ENCODE measurements at places on chromosomes 3 and 15. TPM values are rescaled to one million over a fixed set of nuclear protein-coding genes. Genes with fewer than 3 reads are reported as not detected.

DNA sequence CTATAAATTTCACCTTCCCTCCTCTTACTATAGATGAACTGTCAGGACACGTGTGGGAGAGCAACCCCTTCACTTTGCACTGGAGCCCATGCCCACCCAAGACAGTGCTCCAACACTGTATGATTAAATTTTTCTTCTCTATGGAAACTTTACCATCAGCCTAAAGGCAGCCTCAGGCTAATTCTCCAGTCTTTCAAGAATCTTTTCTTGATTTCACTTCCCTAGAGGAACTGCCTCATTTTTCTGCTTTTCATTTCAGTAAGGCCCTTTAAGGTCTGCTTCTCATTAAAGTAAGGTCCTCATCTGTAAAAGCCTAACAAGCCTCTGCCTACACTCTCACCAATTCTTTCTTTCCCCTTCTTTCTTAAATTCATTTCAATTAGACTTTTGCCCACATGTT is 137.3 kb downstream of the KCNMB2 start:
- DNase-seq, result no peak

DNA sequence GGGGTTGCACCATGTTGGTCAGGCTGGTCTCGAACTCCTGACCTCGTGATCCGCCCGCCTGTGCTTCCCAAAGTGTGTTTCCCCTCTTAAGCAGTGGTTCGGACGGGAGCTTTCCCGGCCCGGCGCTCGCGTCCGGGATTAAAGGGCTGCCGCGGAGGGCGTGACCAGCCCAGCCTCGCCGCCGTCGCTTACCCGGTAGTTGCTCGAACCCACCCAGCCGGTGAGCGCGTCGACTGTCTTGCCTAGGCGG is 513 bp downstream of the CLASP2 start:
- peak; percentile 74 for DNase-seq

DNA sequence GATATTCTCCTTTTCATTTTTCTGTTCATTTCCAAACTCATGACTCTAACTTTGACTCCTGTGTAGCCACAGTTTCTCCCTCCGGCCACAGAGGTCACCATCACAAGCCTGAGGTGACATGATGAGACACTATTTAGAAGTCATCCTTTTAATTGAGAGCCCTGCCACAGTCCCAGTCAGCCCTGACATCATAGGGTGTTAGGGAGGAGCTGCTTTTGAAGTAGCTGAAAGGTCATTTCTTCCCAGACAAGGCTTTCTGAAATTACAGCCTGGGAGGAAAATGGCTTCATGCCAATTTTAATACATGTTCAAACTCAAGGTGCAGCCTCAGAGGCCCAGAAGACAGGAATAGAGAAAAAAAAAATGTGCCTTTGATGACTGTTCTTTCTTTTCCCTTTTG is 532.8 kb upstream of the TGFBR2 start:
- peak; percentile 32 for DNase-seq

DNA sequence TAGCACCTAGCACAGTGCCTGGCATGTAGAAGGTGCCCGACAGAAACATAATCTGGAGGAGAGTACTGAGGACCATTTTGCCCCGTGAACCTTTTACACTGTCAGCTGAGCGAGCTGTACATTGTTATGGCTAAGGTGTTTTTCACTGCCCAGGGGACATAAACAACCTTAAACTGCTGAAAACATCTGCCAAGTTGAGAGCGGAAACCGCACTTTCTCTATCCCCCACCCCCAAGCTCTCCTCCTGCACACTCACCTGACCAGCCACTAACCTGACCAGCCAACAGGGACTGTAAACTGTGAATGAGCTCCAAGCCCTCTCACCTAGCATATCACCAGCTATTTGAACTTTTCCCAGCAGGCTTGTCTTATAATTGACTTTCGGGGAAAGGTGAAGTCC is 17.6 kb downstream of the RAB43 start:
- DNase-seq, result no peak

GRCh38 chr3:126456211-126456610 is 19.5 kb downstream of the ZXDC start:
- no peak for DNase-seq

- DNase-seq, result no peak
Observed at GRCh38 chr3:101861212-101861788, 12.0 kb downstream of the NFKBIZ start.

Gene TKT
- 498 TPM for total RNA-seq

DNA sequence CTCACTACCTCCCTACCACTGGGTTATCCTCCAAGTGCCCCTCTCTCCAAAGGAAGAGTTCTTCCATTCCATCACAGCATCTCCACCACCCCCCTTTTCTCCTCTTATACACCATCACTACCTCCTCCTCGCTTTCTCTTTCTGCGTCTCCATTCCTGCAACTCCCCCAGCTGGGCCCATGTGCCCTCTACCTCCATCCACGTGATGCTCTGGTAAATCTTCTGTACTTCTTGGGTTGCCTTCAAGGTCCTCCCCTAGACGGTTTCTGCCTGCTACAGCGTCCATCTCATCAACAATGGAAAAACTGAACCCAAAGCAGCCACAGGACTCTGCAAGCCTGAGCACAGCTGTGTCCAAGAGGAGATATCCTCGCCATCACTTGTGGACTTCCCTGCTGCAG is 129.5 kb upstream of the SLCO3A1 start:
- no peak for DNase-seq

- no peak for DNase-seq
Observed at GRCh38 chr15:62287066-62287857, 122.2 kb upstream of the C2CD4B start.

Gene CSPG5
- total RNA-seq, result 24.9 TPM

DNA sequence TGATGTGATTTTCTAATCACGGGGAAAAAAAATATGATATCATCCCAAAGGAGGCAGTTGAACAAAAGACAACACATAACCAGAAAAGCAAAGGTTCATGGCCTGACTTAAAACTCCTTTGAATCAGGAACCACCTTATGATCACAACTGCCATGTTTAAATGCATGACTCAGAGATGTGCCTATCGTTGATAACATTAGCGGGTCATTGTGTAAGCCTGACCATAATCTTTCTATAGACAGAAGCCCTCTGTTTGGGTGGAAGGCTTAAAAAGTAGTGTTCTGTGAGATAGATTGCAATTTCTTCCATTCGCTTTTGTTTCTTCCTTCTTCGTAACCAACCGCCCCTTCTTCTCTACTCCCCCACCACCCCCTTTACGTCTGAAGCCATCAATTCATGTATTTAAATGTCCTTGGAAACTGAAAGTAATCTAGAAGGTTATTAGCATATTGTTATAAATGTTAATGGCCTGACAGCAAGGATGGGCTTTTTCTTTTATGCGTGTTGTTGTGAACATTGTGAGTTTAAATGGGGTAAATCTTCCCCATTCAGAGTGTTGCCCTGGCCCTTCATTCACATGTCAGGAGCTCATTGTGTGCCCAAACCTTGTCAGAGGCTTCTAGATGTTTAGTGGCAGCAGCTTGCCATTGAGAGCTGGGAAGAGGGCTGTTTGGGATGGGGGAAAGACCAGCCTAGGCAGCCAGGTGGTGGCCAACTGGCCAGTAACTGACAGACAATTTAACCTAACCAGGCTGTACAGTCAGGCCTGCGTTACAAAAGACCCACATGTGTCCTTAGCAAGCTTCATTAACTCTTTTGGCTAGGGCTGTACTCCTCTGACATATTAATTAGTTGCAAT is 64.5 kb downstream of the EPHA3 start:
- no peak for DNase-seq

Gene TBL1XR1
- total RNA-seq, result 203 TPM

GRCh38 chr15:70768257-70768883 is 5.0 kb upstream of the UACA start:
- no peak for DNase-seq

- DNase-seq, result no peak
Observed at GRCh38 chr15:88232771-88233201, 23.8 kb downstream of the NTRK3 start.

Gene SLC22A14
- total RNA-seq, result not detected

Gene PIK3CB
- total RNA-seq, result 34.9 TPM

- DNase-seq, result no peak
Observed at GRCh38 chr3:159668990-159669476, 319.6 kb upstream of the IL12A start.

Gene NMNAT3
- total RNA-seq, result 4.1 TPM

Gene CCNB2
- 5.1 TPM for total RNA-seq

GRCh38 chr3:182644013-182644412 is 149.3 kb upstream of the ATP11B start:
- DNase-seq, result no peak

Gene CNTN6
- total RNA-seq, result 22.7 TPM

GRCh38 chr3:106119614-106120082 is 250.8 kb upstream of the CBLB start:
- no peak for DNase-seq

DNA sequence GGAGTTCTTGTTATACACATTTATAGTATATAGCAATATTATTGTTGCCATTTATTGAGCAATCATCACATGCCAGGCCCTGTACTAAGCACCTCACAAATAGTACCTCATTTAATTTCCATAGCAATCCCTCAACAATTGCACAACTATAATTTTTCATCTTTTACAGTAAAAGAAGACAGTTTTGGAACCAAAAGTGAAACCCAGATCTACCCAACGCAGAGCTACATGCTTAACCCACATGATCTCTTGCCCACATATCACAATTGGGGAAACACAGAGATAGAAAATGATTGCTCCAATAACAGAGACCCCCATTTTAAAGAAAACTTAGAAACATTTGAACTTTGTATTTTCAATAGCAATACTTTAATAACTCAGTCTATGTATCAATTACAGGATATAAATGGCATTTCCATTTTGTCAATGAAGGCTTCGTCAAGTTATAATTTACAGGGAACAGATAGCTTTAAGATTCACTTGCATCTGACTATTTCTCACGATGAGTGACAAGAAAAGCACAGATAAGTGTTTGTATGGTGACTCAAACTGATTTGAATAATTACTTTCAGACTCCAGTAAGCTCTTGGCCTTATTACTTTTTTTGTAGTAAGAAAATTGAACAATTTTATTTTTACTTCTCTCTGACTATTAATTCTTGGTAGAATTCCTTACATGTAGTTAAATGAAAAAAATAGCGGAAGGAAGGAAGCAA is 38.7 kb upstream of the CCDC50 start:
- DNase-seq, result no peak

GRCh38 chr15:39462691-39463090 is 118.2 kb upstream of the THBS1 start:
- DNase-seq, result no peak

Gene RFTN1
- 50.8 TPM for total RNA-seq

Gene DUOX2
- 2.0 TPM for total RNA-seq

GRCh38 chr3:158160958-158161357 is 51.1 kb downstream of the RSRC1 start:
- no peak for DNase-seq

Gene WDR49
- 17.6 TPM for total RNA-seq

- no peak for DNase-seq
Observed at GRCh38 chr15:33834892-33835743, 133.2 kb upstream of the CHRM5 start.

DNA sequence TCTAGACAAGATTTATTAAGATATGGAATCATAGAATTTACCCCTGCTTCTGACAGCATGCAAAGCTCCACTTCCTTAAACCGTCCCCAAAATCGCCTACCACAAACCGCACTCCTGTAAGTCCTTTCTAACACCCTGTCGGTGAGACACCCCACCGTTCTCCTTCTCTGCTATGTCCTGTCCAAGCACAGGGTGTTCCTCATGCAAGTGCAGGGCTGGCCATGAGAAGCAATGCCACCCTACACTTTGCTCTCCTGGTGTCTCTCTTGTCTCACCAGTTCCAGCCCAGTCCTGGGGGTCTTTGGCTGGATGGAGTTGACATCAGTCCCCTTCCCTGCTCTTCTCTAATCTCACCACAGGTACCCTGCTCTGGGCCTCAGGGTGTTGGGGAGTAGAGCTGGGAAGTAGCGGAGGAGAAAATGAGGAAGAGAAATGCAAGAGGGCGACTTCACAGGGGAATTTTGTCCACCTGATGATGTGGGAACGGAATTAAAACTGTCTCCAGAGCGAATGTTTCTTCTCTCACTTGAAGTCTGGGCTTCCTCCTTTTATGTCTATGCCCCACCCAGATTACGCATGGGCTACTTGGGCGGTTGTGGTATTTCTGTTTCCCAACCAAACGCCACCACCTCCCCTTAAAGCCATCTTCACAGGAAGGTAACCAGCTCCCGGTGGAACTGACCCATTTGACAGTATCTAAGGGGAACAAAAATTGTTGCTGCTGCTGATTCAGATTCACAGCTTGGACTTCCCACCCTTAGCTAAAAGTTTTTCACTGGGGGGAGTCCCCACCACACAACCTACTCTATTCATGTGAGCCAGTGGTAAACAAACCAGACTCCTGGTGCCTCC is 49.9 kb downstream of the CASR start:
- no peak for DNase-seq

Gene GOLGA6L4
- total RNA-seq, result 5.2 TPM

DNA sequence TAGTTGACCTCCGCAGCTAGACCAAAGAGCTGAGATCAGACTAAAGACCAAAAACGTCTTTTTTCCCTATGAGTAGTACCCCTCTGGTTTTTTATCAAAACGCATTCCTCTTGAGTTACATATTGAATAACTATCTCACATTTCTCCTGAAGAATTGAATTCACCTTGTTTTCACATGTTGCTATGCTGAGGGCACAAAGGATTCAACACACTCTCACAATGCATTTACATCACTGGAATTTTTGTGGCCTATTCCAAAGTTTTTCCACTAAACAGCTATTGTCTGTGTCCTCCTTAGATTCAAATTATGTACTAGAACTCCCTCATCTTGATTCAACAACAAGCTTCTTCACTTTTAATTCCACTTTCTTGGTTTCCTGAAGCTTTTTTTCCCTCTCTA is 112.5 kb downstream of the RSL24D1 start:
- DNase-seq, result no peak

DNA sequence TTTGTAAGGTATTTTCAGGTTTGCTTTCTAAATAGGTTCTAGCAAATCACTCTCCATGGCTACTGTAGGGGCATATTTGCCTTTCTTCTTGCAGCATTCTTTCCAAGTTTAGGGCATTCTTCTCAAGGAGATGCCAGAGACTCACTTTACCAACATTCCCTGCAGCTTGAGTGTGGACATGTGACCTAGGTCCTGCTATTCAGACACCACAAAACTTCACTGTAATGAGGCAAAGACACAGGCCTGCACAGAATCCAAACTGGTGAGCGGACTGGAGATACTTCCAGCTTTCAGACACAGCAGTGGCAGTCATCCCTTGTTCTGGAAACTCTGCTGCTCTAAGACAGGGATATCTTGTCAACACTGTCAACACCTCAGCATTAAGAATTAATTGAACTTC is 146.4 kb upstream of the PFN2 start:
- no peak for DNase-seq

Gene FETUB
- total RNA-seq, result not detected
